GF-D8 (cell line): ENCODE measurements at places on chromosomes 3 and 15.

DNA sequence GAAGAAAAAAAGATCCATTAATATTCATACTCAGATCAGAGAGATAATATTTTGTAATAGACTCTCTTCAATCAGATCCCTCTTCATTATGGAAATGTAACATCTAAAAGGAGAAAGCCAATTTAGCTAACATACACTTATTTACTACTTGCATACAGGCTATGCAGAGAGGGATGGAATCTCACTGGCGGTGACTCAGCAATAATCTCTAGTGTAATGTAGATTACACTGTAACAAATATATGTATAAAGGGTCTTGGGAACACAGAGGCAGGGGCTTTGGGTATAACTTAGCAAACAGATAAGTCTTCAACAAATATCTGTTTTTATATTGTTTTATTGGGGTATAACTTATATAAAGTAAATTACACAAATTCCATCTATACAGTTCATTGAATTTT is 69.6 kb downstream of the CGNL1 start:
- no peak for DNase-seq

GRCh38 chr3:159882790-159883779 is 105.5 kb upstream of the IL12A start:
- DNase-seq, result no peak

GRCh38 chr3:43648957-43649356 is 27.1 kb upstream of the ANO10 start:
- no peak for DNase-seq

DNA sequence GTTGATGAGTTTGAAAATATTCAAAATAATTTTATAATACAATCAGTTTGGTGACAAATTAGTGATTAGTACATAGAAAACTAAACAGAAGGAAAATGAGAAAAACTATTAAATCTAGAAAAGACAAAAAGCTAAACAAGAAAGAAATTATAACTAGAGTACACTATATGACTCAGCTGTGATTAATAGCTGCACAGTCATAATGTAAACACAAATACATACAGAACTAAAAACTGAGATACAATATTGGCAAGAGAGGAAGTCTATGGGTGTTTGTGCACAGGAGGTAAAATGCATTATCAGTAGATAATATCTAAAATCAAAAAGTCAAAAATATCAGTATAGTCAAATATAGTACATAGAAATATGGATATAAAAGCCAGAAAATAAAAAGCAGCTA is 80.7 kb upstream of the PCSK6 start:
- DNase-seq, result no peak

DNA sequence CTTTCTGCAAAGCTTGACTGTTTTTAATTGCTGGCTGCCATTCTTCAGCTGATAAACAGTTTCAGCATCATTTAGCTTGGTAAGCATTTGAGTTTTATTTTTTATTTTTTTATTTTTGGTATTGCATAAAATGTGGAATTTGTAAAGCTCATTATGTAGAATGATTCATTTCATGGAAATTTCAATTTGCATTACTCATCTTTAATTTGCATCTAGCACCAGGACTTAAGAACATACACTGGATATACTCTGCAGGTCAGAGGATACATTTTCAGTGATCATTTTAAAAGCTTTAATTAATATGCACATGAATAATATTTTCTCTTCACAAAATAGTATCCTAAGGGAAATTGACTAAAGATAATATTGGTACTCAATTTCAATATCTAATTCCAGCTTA is 732.4 kb upstream of the BCHE start:
- no peak for DNase-seq
